ENCODE measurements at places on chromosomes 2 and 18. TPM values are rescaled to one million over a fixed set of nuclear protein-coding genes. Genes with fewer than 3 reads are reported as not detected.

DNA sequence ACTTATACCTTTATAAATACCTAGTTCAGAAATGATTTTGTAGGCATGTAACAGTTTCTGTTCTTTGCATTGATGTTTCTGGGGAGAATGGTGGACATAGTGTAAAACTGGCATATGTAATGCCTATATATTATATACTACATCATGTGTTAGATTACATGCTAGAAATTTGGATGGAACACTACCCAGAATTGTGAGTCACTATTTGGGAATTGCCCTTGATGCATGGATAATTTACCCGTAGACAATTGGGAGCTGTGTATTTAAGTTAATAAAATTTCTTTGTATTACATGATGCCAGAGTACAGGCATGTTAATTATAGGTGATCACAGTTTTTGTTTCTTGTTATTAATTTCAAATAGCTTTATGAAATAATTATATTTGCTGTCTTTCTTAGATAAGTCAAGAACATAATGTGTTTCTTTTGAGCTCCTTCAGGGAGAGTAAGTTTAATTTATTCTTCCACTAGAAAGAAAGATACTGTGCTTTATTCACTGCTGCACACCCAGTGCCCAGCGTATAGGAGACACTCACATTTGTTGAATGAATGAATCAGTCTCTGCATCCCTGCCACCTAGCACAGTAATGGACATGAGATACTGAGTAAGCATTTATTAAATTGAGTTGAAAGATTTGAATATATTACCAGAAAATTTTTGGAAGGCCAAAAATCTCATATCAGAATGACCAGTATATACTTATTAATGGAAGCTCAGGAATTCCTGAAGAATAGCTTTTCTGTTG, 16.9 kb downstream of the ACSL3 start:
- H3K27me3 ChIP-seq = no peaks in the 10 kb centered on the region
- H3K27ac ChIP-seq = peak overlapping the region; percentile 51
- H3K4me1 ChIP-seq = peaks cover 21% of the 10 kb centered on the region
- DNase-seq = no peak
- peaks cover 16% of the 10 kb centered on the region for H3K36me3 ChIP-seq

DNA sequence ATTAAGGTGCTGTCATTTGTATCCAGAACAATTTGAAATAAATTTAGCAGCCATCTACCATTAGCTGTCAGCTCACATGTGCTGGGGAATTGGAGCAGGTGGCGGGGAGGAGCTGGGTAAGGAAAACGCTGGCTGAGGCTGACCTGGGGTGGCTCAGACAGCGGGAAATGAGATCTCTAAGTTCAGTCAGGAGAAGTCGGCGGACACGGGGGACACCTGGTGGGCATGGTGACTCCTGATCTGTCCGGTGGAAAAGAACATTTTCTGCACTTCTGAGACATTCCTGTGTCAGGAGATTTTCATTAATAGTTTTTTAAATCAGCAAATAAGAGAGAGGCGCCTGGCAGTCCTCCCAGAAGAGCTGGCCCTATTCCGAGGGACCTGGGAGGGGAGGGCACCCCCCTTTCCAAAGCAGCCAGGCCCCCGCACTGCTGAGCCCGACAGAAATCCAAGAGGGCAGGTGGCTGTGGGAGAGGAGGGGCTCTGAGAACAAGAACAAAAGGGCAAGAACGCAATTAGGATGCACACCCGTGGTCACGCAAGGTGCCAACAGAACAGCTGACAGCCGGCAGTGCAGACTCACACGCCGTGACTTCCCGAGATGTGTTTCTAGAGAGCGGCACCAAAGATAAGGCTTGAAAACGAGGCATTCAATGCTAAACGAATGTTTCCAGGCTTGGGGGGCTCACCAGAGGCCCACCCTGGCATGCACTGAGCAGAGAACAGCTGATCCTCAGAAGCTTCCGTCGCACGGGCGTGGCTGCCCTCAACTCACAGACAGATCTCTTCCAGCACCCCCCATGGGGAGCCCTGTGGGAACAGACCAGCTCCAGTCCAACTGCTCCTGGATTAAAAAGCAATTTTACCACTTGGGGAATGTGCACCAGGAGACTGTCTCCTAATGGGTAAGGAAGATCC, 26.4 kb downstream of the SLC66A2 start:
- no peak overlapping the region for H3K27ac ChIP-seq
- peaks cover 11% of the 10 kb centered on the region for H3K4me1 ChIP-seq
- no peaks in the 10 kb centered on the region for H3K27me3 ChIP-seq

DNA sequence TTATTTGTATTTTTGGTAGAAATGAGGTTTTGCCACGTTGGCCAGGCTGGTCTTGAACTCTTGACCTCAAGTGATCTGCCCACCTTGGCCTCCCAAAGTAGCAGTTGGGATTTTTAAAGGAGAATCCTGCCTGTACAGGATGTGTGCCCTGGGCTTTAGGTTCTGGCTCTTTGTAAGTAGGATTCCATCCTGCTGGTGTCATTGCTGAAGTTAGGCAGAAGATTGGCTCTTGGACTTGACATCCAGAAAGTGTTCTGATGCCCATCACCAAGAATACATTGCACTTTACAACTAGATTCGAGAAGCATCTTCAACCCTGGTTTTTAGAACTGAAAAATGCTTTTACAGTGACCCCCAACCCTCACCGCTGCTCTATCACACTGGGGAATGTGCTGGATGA, 4.4 kb upstream of the TWIST2 start:
- no peak overlapping the region for H3K27ac ChIP-seq
- H3K36me3 ChIP-seq = no peaks in the 10 kb centered on the region
- no peak for DNase-seq
- no peak overlapping the region for H3K4me3 ChIP-seq
- H3K4me1 ChIP-seq = peaks cover 7% of the 10 kb centered on the region

Gene SATB2
- total RNA-seq = 22.1 TPM

- H3K4me1 ChIP-seq = peaks cover 48% of the 10 kb centered on the region
- no peaks in the 10 kb centered on the region for H3K27me3 ChIP-seq
- H3K27ac ChIP-seq = no peak overlapping the region
Measured at GRCh38 chr2:181005326-181005655, 24.9 kb downstream of the UBE2E3 start.

- no peak for DNase-seq
- no peaks in the 10 kb centered on the region for H3K36me3 ChIP-seq
- H3K4me1 ChIP-seq = peaks cover 7% of the 10 kb centered on the region
- no peaks in the 10 kb centered on the region for H3K27me3 ChIP-seq
- H3K27ac ChIP-seq = no peak overlapping the region
- no peak overlapping the region for H3K4me3 ChIP-seq
Measured at GRCh38 chr2:19098467-19099160, 259.8 kb downstream of the OSR1 start.

Gene SERPINB2
- not detected for total RNA-seq

- DNase-seq = no peak
- H3K4me3 ChIP-seq = no peak overlapping the region
- H3K27ac ChIP-seq = no peak overlapping the region
- no peaks in the 10 kb centered on the region for H3K36me3 ChIP-seq
Measured at GRCh38 chr2:195038153-195038552, 618.9 kb upstream of the SLC39A10 start.

Gene ATP6V1B1
- total RNA-seq = not detected

Gene CHPF
- 84.8 TPM for total RNA-seq

- H3K4me1 ChIP-seq = peaks cover 22% of the 10 kb centered on the region
- H3K27me3 ChIP-seq = no peaks in the 10 kb centered on the region
- no peak for DNase-seq
- no peak overlapping the region for H3K4me3 ChIP-seq
- no peaks in the 10 kb centered on the region for H3K36me3 ChIP-seq
Measured at GRCh38 chr2:43155851-43156411, 70.5 kb downstream of the ZFP36L2 start.

DNA sequence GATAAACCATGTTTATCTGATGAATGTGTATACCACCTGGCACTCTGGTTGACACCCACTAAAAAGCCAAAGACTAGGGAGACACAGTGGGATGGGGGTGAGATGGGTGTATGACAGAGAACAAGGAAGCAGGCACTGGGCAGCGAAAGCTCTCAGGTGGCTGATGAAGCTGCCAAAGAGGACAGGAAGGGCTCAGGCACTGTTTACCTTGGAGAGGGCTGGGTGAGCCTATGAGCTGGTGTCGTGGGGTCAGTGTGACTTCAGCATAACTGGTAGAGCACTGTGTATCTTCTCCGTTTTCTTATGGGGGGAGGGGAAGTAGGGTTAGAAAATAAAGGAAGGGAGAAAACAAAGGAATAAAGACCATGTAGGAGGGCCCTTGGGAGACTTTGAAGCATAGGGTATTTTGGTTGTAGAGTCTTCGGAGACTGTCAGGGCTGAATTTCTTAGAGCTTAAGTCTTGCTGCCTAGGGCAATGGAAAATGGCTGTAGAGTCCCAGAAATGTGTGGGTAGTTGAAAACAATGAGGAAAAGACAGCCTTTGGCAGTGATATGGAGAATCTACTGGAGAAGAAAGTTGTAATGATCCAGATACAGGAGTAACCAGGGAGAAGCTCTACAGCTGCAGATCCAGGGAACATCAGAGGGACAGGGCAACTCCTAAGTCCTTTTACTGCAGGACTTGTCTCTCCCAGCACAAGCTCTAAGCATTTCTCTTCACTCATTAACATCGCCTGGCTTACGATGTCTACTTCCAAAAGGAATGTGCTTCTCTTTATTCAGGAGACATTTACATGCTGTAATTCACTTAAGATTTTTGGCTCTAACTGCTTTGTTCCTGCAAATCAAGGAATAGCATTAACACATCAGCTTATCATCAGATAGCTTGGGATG, 120.0 kb downstream of the AQP4 start:
- H3K27me3 ChIP-seq = no peaks in the 10 kb centered on the region
- no peak overlapping the region for H3K27ac ChIP-seq
- DNase-seq = no peak
- no peaks in the 10 kb centered on the region for H3K36me3 ChIP-seq

Gene B3GNT7
- 151 TPM for total RNA-seq

DNA sequence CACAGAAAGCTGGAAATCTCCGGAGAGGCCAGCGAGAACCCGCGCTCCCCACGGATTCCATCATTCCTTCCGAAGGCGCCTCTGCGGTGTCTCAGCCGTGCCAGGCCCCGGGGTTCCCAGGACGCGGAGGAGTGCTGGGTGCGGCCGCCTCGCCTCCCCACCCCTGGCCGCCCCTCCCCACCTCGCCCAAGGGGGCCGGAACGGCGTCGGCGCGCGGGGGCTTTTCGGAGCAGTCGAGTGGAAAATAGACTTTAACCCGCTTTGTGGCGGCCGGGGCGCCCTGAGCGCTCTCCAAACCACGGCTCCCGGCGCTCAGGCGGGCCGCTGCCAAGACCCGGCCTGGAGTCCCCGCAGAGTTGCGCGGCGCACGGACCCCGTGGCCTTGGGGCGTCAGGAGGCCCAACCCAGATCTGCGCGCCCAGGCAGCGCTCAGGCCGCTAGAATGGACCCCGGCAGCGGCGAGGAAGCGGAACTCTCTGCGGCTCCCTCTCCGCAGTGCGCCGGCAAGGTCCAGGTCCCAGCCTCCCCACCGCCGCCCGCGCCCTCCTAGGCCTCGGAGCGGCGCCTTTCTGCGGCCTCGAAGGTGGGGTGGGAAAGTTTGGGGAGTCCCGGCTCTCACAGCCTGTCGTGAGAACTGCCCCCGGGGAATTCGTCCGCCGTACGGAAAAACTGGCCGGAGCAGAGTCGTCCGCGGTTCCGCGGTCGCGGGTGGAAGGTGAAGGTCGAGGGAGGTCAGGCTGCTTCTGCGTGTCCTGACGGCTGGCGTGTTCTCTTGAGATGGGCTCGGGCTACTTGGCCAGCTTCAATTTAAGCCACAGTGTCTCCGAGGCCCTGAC, 1.2 kb upstream of the EMX1 start:
- H3K4me3 ChIP-seq = peak overlapping the region; percentile 84
- H3K27ac ChIP-seq = no peak overlapping the region
- peaks cover 61% of the 10 kb centered on the region for H3K27me3 ChIP-seq
- DNase-seq = peak; percentile 84
- H3K4me1 ChIP-seq = peaks cover 43% of the 10 kb centered on the region

Gene HOXD4
- not detected for total RNA-seq

DNA sequence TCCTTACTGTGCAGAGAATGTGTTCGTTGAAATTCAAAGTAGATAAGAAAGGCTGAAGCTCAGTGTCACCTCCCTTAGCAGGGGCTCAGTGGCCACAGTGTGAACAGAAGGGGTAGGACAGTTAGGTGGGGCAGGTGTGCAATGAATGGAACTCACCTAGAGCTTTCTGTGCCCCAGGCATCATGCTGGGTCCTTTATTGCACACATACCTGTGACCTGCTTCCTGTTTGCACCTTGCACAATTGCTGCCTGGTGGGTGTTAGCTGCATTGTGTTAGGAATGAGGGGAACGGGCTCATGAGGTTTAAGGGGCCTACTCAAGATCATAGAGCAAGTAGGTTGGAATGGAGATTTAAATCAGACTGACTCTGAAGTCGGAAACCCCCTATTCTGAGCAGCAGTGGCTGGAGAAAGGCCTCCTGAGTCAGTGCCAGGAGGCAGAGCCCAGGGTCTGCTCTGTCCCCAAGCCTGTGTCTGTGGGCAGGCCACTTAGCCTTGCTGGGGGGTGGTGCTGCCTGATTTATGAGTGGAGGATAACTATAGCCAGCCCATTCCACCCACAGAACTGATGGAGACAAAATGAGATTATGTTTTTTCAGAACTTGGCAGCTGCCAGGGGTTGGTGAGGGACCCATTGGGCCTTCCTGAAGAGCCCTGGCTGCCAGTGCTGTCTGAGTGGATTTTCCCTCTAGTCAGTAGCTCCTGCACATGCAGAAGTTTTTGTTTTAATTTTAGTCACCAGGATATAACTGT, 76.2 kb downstream of the NPAS2 start:
- peaks cover 22% of the 10 kb centered on the region for H3K4me1 ChIP-seq
- DNase-seq = no peak
- H3K27ac ChIP-seq = peak overlapping the region; percentile 42
- H3K36me3 ChIP-seq = no peaks in the 10 kb centered on the region
- no peak overlapping the region for H3K4me3 ChIP-seq
- no peaks in the 10 kb centered on the region for H3K27me3 ChIP-seq

- no peak for DNase-seq
- H3K27me3 ChIP-seq = no peaks in the 10 kb centered on the region
- H3K36me3 ChIP-seq = peaks cover 4% of the 10 kb centered on the region
- peaks cover 19% of the 10 kb centered on the region for H3K4me1 ChIP-seq
- H3K27ac ChIP-seq = no peak overlapping the region
Measured at GRCh38 chr2:240204431-240205276, 64.2 kb upstream of the OTOS start.

DNA sequence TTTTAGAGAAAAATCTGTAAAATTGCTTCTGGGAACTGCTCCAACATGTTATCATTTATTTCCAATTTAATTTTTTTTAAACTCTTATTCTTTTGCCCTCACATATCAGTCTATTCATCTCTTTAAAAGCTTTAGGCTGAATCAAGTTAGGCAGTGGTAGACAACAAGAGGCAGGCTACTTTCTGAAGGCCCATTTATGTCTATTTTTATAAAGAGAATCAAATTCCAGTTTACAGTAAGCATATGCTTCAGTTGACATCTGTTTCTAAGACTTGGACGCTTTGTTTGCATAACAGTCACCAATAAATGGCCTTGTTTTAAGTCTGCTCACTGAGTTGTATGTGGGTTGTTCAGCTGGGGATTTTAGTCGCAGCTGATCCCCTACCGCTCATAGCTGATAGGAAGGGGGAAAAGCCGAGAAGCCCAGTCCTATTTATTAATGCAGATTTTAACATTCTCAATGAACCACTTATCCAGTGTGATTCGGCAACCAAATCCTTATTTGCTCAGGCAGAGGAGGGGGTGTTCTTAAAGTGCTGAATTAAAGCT, 260.4 kb upstream of the SIX3 start:
- peaks cover 28% of the 10 kb centered on the region for H3K4me1 ChIP-seq

Data from WTC11 (cell line).